ENCODE measurements at places on chromosomes 5 and 9.

GRCh38 chr9:123368536-123369153, 12.6 kb downstream of the CRB2 start:
- DNase-seq, result no peak

DNA sequence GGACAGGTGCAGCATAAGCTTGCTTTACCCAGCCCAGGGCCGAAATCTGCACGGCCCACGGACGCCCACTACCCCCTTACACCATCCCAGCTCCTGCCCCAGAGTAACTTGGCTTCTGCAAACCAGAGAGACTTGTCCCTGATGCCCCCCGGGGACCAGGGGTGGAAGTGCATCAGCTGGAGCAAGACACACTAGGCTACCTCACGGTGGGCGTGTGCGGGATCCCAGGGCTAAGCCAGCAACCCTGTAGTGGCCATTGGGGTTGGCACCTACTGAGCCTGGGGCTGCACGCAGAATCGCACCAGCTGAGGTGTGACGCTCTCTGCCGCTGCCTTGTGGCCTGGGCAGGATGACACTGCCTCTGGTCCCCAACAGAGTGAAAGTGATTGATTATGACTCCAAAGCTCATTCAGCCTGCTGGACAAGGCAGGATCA, 6.1 kb upstream of the ZNF79 start:
- DNase-seq, result peak; percentile 19

DNA sequence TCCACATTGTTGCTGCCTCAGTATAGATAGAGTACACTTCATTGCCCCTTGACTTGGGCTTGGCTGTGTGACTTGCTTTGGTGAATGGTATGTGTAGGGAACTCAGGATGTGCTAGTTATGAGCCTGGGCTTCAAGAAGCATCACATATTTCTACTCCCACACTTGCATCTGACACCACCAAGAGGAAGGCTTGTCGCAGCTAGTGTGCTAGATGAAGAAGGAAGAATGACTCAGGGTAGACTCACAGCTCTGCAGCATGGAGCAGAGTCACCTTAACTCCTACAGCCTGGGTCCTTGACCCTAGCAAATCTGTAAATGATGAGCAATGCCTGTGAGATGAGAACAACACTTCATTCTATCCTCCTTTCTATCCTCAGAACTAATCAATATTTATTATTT, 261.8 kb downstream of the ASTN2 start:
- no peak for DNase-seq

GRCh38 chr9:136392538-136393449, 7.2 kb downstream of the SNAPC4 start:
- DNase-seq, result no peak

GRCh38 chr5:134543820-134544614, 18.5 kb downstream of the JADE2 start:
- no peak for DNase-seq

DNA sequence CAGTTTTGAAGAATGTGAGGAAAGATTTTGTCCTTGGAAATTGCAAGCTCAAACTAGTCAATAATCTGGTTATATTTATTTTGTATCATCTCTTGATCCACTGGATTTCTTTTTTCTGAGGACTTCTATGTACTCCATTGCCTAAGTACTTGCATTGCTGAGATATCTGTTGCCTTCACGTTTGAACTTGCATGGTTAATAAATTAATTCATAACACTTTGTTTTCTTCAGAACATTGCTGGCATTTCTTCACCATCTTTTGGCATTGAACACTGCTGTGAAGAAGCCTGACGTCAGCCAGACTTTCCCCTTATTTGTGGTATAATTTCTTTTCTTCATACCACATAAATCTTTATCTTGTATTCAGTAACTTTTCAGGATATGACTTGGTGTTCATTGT, 246.0 kb upstream of the KIF2A start:
- no peak for DNase-seq

- DNase-seq, result no peak
Observed at GRCh38 chr9:133114886-133115603, 6.0 kb downstream of the RALGDS start.

- no peak for DNase-seq
Observed at GRCh38 chr5:73094415-73094814, 26.0 kb upstream of the TMEM171 start.

DNA sequence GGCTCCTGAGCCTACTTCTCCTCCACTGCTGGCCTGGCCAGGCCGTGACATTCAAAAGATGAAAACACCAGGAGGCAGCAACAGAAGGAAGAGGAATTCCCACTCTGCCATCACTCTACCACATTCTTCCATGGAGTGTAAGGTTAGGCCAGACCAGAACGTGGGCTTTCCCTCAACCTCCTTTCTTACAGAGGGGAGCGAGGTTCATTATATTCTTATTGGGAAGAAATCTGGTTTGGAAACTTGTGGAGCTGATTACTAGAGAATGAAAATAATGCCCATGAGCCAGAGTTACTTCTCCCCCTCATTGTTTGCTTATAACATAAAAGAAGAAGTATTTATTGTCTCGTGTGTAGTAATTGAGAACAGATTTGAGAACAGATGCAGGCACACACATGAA, 136.3 kb upstream of the BASP1 start:
- no peak for DNase-seq

DNA sequence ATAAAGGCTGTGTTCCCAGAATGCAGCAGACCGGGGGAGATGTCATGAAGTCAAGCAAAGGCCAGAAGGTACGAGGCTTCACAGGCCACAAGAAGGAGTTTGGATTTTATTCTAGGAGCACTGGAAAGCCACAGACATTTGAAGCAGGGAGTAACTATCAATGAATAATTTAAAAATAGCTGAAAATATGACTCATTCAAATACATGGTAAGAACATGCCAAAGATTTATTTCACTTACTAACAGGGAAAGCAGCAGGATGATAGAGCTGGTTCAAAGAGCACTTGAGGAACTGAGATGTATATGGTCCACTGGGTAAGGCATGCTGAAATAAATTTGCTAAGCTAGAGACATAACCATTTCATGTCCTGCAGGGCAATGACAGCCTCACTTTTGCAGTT, 53.2 kb downstream of the MSX2 start:
- no peak for DNase-seq

GRCh38 chr5:142748132-142748531, 22.0 kb upstream of the ARHGAP26 start:
- DNase-seq, result no peak

- DNase-seq, result no peak
Observed at GRCh38 chr9:123933440-123934212, 3.7 kb upstream of the DENND1A start.

- no peak for DNase-seq
Observed at GRCh38 chr9:127162046-127162863, 39.8 kb upstream of the ANGPTL2 start.

DNA sequence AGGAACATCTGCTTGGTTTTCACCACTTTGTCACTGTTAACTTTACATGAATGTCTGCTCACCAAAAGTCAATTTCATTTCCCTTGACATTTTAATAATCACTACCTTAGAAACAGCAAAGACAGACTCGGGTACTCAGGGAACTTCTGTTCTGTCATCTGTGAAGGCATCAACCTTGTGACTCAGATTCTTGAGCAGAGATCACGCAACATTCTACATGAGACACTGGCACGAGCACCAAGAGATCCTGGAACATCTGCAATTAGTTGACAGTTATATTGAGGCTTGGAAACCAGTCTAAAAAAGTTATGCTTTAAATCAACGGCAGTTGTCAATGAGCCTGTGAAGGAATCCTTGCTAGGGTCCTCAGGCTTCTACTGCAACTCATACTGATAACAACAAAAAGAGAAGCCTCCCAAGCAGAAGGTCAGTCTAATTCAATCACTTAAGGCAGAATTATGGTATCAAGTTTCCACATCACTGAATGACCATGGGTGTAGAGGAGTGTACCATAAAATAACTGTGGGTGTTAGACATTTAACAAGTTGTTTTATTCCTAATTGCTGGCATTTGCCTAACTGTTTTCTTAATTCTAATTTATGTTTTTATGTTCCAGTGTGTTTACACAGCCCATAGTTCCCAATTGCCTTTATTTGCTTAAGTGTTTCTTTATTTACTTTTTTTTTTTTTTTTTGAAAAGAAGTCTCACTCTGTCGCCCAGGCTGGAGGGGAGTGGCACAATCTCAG, 3.3 kb upstream of the PBX3 start:
- DNase-seq, result no peak

DNA sequence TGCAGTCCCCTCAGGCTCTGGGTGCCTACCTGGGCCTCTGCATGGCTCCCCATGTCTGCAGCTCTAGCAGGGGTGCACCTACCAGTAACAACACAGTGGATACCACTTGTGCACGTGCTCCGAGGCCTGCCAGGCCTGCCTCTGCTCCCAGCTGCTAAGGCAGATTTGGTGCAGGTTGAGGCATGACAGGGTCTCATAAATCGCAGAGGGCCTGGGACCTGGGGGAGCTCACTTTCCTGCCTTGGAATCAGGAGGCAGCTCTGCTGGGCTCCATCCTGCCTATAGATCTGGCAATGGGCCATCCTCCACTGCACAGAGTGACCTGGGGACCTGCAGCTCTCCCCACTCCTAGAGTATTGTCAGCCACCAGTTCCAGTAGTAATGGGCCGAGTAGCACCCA, 121.9 kb upstream of the CXCL14 start:
- no peak for DNase-seq

DNA sequence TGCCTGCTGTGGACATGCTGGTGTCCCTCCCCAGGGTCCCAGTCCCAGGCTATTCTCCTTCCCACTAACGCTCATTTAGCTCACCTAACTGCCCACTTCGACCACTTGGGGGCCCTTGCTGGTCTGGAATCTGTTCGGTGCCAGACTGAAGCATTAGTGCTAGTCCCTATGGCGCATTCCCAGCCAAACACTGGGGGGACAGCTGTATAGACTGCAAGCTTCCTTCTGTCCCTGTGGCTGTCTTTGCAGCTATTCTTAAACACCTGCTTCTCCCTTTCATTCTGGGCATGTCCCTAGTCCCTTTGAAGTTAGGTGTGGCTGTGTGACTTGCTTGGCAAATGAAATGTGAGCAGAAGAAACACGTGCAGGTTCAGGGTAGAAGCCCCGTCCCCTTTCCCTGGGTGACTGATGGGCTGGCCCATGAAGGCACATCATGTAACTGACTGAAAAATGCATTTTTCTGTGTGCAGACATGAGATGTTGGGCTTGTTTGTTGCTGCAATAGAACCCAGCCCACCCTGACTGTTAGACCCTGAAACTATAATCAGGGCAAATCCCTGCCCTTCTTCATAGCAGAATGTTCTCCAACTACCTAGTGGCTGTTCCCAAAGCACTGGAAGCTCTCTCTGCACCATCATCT, 134.4 kb downstream of the BARX1 start:
- no peak for DNase-seq

DNA sequence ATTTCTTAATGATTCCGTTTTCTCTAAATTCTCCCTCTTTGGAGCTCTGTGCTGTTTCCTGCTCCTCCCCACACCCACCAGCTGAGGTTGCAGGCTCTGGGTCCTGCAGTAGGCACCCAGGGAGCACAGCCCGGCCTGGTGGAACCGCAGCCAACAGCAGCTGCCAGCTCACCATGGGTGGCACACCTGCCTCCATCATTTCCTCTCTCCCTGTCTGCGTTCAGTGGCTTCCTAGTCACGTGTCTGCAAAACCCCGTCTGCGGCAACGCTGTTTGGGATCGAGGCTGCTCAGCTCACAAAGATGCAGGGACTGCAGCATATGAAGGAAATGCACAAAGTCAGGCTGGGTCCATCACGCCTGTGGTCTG, 367.8 kb downstream of the IRX2 start:
- no peak for DNase-seq

GRCh38 chr5:139946006-139946405, 97.1 kb downstream of the NRG2 start:
- no peak for DNase-seq

GRCh38 chr9:129962451-129962864, 80.5 kb downstream of the FNBP1 start:
- DNase-seq, result no peak

- DNase-seq, result no peak
Observed at GRCh38 chr5:135214897-135215616, 181.0 kb upstream of the PITX1 start.

DNA sequence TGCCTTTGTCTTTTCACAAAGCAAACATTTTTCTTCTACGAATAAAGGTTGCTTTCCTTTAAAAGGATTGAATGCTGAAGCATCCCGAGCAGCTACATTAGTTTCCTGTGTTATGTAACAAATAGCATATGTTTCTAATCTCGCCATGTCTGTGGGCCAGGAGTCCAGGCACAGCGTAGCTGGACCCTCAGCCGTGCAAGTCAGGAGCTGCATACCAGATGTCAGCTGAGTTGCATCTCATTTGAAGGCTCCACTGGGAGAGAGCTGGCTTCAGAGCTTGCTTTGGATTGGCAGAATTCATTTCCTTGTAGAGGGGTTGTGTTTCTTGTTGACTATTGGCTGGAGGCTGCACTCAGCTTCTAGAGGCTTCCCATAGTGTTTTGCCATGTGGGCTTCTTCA, 16.0 kb upstream of the GOLPH3 start:
- DNase-seq, result no peak

GRCh38 chr5:128722551-128722950, 184.5 kb upstream of the FBN2 start:
- DNase-seq, result no peak

- DNase-seq, result no peak
Observed at GRCh38 chr5:145362266-145362665, 472.9 kb downstream of the PRELID2 start.

DNA sequence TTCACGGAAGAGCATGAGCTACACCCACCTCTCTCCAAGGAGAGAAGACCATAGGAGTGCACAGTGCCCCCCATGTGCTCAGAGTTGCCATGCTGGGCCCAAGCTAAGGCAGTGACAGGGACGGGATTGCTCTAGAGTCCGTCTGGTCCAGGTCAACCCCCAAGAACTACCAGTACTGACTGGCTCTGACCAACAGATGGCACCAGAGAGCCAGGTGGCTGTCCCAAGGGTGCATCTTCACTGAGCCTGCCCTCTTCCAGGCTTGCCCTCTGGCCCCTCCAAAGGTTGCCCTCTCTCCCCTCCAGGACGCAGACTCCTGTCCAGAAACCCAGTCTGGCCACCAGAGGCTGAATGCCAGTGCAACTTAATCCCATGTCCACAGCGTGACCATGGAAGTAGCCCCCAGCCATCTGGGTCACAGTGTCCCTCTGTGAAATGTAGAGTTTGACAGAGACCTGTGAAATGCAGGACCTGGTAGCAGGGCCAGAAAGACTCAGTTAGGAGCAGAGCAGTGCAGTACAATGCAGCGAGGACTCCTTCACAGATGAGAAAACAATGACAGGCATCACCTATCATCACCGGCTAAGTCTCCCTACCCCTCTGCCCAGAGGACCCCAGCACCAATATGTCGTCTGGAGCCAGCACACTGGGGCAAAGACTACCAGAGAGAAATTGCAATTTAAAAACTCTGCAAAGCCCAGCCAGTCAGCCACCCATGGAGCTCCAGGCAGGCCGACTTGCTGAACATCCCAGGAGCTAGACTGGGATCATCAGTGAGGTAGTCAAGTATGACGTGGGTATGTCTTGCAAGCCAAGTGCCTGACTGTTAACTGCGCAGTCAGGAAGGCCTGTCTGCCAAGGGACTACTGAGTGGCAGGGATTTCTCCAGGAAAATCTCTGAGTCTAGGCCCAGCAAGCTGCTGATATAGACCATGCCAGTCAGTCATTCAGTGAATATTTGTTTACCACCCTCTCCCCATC, 7.7 kb upstream of the SKP1 start:
- peak; percentile 66 for DNase-seq

- no peak for DNase-seq
Observed at GRCh38 chr9:124574534-124575375, 67.6 kb upstream of the NR5A1 start.
